ENCODE measurements at places on chromosomes 7 and 10.

DNA sequence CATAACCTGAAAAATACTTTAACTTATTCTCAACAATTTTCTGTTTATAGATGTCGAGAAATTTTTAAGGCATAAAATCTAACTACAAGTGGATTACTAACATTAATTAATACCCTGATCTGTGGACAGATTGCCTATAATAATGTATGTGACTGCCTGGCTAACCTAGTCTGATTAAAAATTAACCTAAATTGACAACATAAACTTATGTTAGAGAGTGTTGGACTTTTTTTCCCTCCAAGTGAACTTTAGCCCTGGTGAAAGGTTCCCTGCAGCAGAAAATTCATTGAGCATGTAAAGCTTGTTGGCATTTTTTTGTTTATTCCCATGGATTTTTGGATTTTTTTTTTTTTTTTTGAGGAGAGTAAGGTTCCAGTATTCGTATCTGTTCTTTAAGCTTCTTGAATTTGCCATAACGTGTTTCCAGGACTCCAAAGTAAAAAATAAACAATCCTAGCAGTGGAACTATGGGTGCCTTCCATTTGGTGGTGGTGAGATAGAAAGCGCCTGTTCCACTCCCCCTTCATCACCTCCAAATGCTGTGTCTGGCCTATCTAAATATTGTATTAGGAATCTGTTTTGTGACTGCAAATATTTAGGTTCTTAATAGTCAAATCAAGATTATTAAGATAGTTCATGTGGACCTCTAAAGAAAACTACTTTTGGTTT is 36.1 kb downstream of the NET1 start:
- DNase-seq = no peak

DNA sequence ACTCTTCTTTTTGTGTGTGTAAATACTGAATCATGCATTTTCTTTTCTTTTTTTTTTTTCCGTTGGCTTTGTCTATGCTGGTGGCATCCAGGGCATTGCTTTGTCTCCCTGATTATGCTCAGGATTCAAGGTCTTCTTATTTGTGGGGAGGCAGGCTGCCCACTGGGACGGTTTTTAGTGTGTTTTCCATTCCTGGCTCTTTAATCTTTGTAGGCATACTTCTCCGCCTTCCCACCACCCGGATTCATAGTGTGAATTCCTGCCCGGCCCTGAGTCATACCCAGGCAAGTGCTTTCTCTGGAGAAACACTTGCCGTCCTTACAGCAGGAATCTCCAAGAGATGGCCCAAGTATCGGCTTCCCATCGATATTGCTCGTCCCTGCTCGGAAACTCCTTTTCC is 5.2 kb downstream of the ZNF655 start:
- no peak for DNase-seq

DNA sequence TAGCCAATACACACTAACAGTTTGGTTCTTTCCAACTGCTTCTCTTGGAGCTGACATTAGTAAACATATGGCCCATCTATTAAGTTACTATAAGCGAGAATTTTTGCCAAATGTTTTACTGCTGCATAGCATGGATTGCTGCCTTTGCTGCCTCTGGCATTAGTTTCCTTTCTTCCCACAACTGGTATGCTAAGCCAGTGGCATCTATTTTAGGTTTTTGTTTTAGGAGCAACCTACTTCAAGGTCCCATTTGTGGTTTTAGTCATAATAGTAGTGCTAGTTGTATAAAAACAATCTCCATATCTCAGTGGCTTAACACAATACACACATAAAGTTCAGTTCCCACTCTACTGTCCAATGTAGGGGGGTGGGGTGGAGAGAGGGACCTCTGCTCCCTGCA is 25.9 kb upstream of the PANK1 start:
- DNase-seq = no peak

- DNase-seq = no peak
Observed at GRCh38 chr7:88927-89231, 103.5 kb upstream of the FAM20C start.

GRCh38 chr10:118102121-118102520 is 55.4 kb upstream of the RAB11FIP2 start:
- DNase-seq = no peak

- no peak for DNase-seq
Observed at GRCh38 chr7:67841896-67842295, 845.3 kb downstream of the TYW1 start.

DNA sequence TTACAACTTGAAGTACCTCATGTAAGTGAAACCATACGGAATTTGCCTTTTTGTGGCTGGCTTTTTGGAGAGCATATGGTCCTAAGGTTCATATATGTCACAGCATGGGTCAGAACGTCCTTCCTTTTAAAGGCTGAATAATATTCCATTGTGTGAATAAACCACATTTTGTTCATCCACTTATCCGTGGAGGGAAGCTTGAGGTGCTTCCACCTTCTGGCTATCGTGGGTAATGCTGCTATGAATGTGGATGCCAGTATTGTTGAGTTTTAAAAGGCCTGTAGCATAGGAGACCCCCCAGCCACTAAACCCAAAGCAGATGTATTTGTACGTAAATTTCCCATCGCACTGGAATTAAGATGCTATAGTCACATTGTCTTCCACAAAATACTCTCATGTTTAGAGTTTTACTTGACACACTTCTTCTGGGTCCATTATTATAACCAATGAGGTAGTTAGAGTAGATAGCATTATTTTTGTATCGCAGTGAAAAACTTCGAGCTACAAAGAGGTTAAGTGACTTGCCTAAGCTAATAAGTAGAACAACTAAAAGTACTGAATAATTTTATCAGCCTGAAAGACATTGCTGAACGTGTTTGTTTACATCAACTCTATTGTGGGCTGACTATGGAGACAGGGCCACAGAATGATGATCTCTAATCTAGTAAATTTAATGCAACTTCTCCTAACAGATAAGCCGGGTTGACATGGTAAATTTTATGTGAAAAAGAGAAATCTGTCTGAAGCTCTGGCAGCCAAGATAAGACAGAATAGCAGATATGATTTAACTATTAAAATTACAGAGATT is 183.0 kb upstream of the CTBP2 start:
- no peak for DNase-seq

GRCh38 chr7:46746695-46747687 is 825.9 kb upstream of the IGFBP3 start:
- DNase-seq = no peak

DNA sequence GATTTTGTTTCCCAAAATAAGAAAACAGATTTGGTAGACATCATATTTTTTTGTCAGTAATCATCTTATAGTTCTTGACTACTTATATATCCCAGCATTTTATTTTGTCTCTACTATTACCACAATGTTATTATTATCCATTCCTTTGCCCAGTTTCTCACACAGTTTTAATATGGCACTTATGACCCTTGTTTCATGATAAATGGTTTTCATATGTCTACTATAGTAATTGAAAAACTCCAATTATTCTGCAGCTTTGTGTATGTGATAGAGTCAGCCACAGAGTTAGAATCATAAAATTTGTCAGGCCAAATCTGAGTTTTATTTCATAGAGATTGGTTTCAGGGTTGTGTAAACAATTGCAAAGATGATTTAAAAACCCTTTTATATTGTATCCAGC is 203.9 kb downstream of the MALRD1 start:
- no peak for DNase-seq

- no peak for DNase-seq
Observed at GRCh38 chr7:43135129-43135528, 22.7 kb downstream of the HECW1 start.

- DNase-seq = no peak
Observed at GRCh38 chr7:31550432-31550831, 36.5 kb downstream of the ITPRID1 start.

DNA sequence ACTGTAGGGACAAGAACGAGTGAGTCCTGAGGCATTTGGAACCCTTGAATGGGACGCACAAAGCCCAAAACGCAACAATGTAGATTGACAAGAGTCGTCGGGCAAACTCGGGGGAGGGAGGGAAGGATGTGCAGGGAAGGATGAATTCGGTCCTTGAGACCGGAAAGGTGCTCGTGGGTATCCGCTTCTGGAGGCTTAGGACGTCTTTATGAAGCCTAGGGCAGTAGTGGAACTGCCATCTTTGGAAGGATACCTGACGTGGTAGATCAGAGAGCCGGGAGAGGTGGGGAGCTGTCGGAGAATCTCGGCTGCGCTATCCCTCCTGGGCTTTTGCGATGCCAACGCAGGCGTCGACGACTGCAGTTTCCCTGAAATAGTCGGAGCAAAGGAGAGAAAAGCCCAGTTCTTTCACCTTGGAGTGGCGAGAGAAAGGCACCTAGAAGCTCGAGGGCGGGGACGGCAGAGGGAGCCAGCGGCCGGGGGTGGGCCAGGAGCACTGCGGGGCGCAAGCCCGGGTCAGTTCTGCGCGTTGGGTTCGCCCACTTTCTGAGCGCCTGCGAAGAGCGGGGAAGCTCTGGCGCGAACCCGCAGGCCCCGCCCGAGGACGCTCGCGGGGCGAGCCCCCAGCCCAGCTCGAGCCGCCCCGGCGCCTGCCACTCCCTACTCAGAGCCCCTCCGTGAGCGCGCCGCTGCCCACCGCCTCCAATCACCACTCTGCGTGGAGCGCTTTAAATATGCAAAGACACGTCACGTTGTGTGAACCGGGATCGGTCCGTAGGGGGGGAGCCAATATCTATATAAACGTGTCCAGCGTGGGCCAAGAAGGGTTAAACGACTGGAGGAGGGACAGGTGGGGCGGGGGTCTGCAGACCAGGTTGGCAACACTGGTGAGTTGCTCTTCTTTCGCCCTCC is at the start of gene CYP26C1:
TSS of gene CYP26C1 (plus strand) at position 824 of the 912 bp plus-strand sequence. CDS start 466 bp downstream, outside the sequence.
- DNase-seq = no peak

DNA sequence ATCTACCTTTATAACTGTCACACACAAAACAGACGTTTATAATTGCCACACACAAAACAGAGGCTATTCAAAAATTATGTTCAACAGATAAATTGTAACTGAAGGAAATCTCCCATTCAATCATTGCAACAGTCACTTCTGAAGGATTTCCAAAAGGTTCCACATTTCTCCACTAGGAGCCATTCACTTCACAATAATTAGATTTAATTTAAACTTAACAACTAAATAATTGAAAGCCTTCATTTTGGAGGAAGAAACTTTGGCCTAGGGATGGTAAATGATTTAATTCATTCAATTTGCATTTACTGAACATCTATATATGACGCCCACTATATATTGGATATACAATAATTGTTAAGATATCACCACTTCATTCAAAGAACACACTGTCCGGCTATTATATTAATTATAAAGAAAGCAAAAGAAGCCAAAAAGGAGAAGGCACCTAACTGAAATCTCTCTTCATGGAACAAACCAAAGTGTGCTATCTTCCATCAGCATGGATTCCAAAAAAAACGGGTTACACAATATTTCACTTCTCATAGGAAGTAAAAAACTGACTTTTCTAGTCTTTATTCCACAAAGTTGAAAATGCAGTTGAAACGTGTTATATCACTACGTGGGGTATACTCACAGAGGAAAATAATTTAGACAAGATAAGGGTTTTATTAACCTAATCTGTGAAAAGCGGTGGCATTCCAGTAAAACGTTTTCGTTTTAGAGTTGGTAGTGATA is 1.7 kb downstream of the ATAD1 start:
- DNase-seq = no peak

GRCh38 chr7:107364787-107365186 is 105.1 kb upstream of the GPR22 start:
- no peak for DNase-seq

DNA sequence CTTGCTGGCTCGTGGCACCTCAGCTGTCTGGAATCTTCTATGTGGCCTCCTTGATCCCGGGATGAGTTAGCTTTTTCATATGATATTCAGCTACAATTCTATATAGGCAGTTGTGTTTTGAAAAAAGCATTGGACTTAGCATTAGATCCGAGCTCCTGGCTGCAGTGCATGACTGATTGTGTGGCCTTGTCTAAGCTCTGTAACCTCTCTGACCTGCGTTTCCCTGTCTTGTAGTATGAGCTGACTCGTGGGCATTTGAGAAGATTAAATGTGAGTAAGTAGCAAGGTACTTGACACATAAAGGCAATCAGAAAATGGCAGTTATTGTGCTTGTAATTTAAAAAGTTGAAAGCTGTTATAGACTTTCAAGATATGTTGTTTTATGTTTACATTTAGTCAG is 85.9 kb downstream of the CCNY start:
- DNase-seq = no peak

DNA sequence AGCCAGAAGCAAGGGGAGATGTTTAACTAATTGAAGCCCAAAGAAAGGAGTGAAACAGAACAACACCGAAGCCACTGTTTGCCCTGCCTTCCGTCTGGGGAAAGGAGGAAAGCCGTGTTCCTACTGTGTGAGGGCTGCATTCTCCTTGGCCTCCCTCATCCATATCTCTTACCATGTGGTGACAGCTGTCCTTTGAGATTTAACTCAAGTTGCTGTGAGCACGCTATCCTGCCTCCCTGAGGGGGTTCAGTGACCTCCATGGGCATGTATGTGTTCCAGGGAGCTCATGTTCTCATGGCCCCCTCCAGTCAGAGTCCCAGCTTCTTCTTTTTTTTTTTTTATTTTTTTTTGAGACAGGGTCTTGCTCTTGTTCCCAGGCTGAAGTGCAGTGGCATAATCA is 26.2 kb upstream of the CRHR2 start:
- DNase-seq = no peak

DNA sequence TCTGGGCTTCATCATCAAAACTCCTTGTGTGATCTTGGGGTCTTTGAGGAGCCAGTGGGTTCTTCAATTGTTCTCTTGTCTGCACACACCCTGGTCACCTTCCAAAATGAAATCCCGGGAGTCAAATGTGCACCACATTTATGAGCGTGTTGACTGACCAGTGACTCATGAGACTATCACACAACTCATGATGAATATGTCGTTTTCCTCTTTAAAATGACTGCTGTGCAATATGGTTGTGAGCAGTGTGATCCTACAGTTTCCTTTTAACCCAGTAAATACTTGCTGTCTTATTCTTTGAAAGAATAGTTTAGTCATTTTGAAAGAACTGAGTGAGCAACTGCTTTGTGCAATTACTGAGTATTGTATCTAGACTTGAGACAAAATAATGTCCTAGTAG is 149.2 kb downstream of the DYNC1I1 start:
- DNase-seq = no peak

GRCh38 chr7:140526214-140526613 is 46.9 kb upstream of the MKRN1 start:
- DNase-seq = no peak

GRCh38 chr10:86938260-86938659 is 19.2 kb downstream of the MMRN2 start:
- DNase-seq = no peak

DNA sequence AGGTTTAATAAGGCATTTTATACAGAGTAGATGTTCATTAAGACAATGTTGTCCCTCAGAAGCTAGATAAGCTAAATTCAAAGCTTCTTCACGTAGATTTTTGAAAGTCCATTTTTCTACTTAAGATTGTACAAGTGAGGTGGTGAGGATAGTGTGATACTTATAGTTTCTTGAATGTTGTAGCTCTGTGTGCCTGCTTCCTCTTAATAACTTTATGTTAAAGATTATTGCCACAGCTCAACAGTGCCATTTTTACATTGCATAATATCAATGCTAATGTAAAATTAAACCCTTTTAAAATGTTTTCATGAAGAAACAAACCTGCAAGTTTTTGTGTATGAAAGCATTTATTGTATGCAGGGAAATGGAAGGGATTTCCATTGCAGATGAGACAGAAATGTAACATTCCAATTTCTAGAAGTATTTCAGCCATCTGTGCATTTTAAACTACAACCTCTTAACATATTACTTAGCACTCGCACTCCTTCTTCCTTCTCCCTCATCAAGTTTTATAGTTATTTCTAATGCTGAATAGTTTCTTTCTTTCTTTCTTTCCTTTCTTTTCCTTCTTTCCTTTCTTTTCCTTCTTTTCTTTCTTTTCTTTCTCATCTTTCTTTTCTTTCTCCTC is 212.0 kb downstream of the TWIST1 start:
- no peak for DNase-seq

- DNase-seq = no peak
Observed at GRCh38 chr7:66768865-66769832, 28.6 kb downstream of the RABGEF1 start.
